ENCODE measurements at places on chromosomes 11 and 22.

- DNase-seq: no peak
Measured at GRCh38 chr11:104279587-104279986, 115.6 kb upstream of the PDGFD start.

- no peak for DNase-seq
Measured at GRCh38 chr11:43567396-43567975, 113.1 kb upstream of the HSD17B12 start.

- DNase-seq: no peak
Measured at GRCh38 chr22:35879351-35879750, 149.3 kb downstream of the RBFOX2 start.

- DNase-seq: no peak
Measured at GRCh38 chr11:14267861-14268635, 90.9 kb downstream of the RRAS2 start.

DNA sequence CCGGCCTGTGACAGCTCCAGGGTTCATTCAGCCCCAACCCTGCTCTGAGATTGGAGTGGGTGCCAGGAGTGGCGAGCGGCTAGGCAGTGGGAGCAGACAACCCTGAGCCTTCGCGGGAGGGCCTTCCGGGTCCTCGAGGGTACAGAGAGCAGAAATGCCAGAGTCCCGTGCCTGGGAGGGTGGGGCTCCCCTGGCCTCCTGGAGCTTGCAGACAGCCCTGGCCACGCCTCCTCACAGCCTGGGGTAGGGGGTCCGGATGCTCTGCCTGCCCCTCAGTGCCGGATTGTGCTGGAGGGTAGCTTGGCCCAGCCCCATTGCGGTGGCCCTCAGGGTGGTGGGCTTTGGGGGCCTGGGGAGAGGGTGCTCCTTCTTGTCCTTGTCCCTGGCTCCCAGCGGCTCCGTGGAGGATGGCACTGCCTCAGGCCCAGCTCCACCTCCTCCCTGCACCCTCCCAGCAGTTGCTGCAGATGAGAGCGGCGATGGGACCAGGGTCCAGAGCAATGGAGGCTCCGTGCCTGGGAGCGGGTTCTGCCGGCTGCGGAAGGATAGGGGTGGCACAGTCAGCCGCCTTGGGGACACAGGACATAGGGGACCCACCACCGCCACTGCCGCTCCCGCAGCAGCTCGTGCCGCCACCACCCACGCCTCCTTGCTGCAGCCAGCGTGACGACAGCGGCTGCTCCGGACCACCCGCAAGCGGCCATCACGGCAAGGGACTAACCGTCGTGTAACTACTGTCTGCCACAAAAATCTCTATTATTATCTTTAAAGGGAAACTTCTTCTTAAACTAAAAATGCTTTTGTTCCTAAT, 34.9 kb upstream of the OR10G7 start:
- DNase-seq: no peak

- DNase-seq: no peak
Measured at GRCh38 chr22:43004362-43005035, 10.4 kb downstream of the PACSIN2 start.

DNA sequence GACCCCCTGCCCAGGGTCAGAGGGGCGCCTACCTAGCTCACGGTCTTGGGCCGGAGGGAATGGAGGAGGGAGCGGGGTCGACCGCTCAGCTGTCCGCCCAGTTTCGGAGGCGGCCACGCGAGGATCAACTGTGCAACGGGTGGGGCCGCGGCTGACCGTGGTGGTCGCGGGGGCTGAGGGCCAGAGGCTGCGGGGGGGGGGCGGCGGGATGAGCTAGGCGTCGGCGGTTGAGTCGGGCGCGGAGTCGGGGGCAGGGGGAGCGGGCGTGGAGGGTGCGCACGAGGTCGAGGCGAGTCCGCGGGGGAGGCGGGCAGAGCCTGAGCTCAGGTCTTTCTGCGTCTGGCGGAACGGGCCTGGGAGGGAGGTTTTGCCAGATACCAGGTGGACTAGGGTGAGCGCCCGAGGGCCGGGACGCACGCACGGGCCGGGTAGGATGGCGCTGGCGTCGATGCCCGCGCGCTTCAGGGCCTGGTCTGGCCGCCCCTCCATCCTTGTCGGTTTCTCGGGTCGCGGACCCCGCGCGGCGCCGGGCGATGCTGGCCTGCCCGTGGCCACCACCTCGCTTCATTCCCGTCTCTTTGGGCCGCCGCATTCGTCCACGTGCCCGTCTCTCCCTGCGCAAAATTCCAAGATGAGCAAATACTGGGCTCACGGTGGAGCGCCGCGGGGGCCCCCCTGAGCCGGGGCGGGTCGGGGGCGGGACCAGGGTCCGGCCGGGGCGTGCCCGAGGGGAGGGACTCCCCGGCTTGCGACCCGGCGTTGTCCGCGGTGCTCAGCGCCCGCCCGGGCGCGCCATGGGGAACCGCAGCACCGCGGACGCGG, at the start of gene DRD4:
TSS of gene DRD4 (plus strand) at position 759 of the 822 bp plus-strand sequence. CDS start at position 795, 36 bp downstream.
- DNase-seq: no peak

DNA sequence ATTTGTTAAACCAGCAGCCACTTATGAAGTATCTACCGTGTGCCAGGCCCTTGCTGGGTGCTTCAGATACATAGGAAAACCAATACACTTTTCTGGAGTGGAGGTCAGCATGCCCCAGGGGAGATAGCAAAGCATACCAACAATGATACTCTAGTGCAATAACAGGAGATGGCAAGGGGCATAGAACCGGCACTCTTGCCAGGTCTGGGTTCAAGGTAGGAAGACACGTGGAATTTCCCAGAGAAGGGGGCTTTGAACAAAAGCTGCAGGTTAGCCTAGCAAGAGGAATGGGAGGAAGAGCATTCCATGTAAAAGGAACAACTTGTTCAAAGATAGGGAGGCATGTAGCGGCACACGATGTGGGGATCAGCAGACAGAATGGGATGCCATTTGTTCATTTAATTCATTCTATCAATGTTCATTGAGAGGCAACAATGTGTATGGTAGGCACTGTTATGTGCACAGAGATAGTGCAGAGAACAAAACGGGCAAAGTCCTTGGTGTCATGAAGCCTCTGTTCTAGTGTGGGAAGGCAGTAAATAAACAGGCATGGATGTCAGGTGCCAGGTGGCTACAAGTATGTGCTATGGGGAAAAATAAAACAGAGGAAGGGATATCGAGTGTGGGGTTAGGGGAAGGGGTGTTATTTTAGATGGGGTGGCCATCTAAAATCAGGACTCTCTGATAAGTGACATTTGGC, 162.6 kb upstream of the E2F8 start:
- no peak for DNase-seq

- DNase-seq: no peak
Measured at GRCh38 chr22:44042249-44043218, 18.4 kb downstream of the PARVB start.

DNA sequence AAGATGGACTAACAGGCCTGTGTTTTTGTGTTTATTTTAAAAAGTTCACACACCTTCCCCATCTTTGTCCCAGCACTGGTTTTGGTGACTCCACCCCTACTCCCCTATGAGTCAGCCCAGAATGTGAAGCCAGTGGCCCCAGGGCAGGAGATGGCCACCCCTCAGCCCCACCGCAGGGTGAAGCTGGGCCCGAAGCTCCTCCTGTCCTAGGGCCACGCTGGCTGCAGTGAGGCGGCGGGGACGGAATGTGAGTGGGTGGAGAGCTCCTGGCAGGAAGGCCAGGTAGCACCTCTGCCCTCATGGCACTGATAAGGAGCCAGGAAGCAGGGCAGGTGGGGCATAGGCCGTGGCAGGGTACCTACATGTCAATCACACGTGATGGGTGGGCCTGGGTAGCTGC, 39.9 kb downstream of the SGSM3 start:
- no peak for DNase-seq

DNA sequence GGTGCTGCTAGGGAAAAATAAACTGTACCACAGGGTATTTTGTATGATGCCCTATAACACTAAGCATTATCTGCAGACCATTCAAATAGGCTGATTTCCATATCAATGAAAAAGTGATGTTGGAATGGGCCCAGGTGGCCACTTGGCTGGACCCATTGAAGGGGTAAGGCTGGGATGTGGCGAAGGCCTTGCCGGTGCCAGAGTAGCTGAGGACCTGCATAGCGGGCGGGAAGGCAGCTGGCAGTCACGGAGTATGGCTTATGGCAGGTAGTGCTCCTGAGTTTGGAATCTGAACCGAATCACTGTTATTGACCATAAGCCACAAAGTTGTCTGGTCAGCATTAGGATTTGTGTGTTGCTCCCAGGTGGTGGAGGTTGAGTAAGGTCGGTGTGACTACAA, 131.0 kb downstream of the MICAL2 start:
- no peak for DNase-seq

GRCh38 chr11:69400771-69401590, 80.5 kb upstream of the LINC01488 start:
- DNase-seq: no peak

- DNase-seq: no peak
Measured at GRCh38 chr11:86180423-86180822, 64.1 kb upstream of the EED start.

GRCh38 chr11:60699284-60699691, at the start of gene MS4A8:
TSS of gene MS4A8 (plus strand) at chr11:60699612. CDS start at chr11:60700861, 1,249 bp downstream.
- DNase-seq: no peak

- DNase-seq: no peak
Measured at GRCh38 chr11:2107521-2107920, 31.7 kb downstream of the IGF2 start.

GRCh38 chr11:65695459-65696241, 16.4 kb upstream of the KAT5 start:
- no peak for DNase-seq

- no peak for DNase-seq
Measured at GRCh38 chr22:36364255-36365019, 23.3 kb downstream of the MYH9 start.

- DNase-seq: no peak
Measured at GRCh38 chr11:113317339-113317738, 3.0 kb downstream of the TTC12 start.

- no peak for DNase-seq
Measured at GRCh38 chr11:15117751-15118150, 3.0 kb downstream of the INSC start.

DNA sequence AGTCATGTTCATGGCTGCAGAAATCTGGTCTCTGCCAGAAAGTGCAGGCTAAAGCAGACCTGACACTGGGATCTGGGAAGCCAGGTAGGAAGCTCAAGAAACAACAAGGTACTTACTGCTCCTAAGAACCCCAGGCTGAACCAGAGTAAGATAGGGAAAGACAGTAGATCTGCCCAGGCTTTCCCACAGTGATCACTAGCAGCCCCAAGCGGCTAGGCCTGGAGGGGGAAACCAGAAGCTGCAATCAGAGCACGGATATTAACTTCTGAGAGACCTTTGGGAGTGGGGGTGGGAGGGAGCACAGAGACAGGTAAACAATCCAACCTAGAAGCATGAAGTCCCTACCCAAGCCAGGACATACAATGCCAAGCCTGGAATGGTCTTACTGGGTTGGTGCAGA, 135.2 kb upstream of the C11orf58 start:
- no peak for DNase-seq

- no peak for DNase-seq
Measured at GRCh38 chr11:65927904-65928397, 8.7 kb downstream of the DRAP1 start.

- no peak for DNase-seq
Measured at GRCh38 chr11:36012979-36013378, 69.1 kb downstream of the LDLRAD3 start.

GRCh38 chr11:27465629-27466028, 7.0 kb downstream of the LGR4 start:
- no peak for DNase-seq

DNA sequence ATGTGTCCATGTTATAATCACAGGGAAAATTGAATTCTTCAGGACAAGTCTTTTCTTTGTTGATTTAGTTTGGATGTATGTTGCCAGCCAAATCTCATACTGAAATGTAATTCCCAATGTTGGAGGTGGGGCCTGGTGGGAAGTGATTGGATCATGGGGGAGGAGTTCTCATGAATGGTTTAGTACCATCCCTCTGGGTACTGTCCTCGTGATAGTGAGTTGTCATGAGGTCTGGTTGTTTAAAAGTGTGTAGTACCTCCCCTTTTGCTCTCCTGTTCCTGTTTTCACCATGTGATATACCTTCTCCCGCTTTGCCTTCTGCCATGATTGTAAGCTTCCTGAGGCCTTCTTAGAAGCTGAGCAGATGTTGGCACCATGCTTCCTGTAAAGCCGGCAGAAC, 100.3 kb downstream of the CCDC81 start:
- DNase-seq: no peak

GRCh38 chr11:111378185-111378860, 752 bp downstream of the POU2AF1 start:
- no peak for DNase-seq

- no peak for DNase-seq
Measured at GRCh38 chr22:41939981-41940831, 6.7 kb downstream of the CENPM start.

DNA sequence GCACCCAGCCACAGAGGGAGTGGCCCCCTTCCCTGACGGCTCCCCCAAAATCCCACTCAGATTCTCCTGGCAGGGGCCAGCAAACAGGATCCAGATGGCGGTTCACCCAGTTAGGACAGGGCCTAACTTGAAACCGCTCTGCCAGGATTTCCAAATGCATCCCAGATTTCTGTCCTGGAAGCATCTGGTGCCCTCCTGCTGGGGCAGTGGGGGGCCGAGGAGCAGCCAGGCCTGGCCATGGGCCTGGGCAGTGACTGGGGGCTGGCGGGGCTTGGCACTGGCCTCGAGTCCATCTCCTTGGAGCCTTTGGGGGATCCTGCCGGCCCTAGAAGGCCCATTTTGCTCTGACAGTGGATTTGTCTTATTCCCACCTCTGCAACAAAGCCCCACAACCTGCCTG, 17.9 kb upstream of the EMID1 start:
- no peak for DNase-seq

GRCh38 chr11:90223248-90223585, 368 bp upstream of the CHORDC1 start:
- DNase-seq: no peak

GRCh38 chr22:41447435-41448188, 1.0 kb upstream of the TOB2 start:
- DNase-seq: peak; percentile 89

DNA sequence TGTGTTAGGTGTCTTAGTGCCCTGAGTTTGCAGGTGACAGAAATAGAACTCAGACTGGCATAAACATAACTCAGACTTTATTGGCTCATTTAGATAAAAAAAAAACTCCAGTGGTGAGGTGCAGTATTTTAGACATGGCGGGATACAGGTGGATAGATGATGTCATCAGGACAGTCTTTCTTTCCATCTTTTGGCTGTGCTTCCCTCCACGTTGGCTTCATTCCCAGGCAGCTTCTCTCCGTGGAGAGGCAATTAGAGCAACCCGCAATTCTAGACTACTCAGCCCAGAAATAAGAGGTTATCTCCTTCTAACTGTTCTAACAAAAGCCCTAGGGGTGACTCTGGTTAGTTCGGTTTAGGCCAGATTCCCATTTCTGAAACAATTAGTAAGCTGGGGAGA, 40.5 kb downstream of the NCAM1 start:
- DNase-seq: no peak

GRCh38 chr11:89159974-89160373, 17.7 kb upstream of the TYR start:
- DNase-seq: no peak

GRCh38 chr22:25540908-25541660, 23.4 kb upstream of the GRK3 start:
- no peak for DNase-seq

DNA sequence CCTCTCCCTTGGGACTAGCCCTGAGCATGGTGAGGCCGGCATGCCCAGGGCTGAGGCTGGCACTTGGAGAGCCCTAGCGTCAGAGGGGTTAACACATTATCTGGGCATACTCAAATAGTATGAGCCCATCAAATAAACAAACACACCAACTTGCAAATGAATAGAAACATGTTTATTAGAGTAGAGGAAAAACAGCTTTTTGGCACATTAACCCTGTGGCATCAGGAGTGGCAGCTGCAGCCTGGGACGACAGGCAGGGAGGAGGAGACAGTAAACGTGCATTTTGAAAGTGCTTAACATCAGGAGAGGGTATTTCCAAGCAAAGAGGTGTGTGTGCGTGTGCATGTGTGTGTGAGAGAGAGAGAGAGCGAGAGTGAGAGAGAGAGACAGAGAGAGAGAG, 684.9 kb downstream of the NTM start:
- no peak for DNase-seq

All from left forelimb (tissue), 1 donor.